Inflammatory macrophage (primary cell): ENCODE measurements at places on chromosomes 4 and X.

- DNase-seq, result no peak
Observed at GRCh38 chrX:31272472-31272775, 200.6 kb upstream of the FTHL17 start.

DNA sequence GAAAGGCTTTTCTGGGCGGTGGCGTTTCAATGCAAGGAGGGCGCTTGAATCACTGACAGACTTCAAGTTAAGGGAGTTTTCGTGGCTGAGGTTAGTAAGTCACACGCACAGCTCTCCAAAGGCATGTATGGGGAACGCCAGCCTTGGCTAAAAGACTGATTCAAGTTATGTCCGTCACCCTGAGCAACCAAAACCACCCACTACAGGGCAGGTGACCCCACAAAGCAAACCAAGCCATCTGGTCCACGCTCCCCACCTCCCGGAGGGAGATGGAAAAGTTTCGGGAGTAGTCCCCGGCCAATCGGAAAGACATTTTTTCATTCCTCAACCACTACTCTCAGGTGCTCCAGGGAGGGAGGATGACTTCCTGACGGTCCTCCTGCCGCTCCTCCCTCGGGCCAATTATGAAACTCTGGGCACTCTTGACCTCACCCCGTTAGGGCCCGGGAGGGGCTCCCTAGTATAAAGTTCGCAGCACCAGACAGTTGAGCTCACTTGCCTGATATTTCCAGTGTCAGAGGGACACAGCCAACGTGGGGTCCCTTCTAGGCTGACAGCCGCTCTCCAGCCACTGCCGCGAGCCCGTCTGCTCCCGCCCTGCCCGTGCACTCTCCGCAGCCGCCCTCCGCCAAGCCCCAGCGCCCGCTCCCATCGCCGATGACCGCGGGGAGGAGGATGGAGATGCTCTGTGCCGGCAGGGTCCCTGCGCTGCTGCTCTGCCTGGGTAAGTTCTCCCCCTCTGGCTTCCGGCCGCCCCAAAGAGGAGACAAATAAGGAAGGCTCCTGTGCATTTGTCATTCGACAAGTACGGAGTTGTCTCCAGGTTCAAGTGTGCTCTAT is at the start of gene EREG:
Gene EREG, plus strand, starts transcription at position 494 of the 840 bp plus-strand sequence. Its CDS starts 164 bp downstream, at position 658.
- peak; percentile 55 for DNase-seq

DNA sequence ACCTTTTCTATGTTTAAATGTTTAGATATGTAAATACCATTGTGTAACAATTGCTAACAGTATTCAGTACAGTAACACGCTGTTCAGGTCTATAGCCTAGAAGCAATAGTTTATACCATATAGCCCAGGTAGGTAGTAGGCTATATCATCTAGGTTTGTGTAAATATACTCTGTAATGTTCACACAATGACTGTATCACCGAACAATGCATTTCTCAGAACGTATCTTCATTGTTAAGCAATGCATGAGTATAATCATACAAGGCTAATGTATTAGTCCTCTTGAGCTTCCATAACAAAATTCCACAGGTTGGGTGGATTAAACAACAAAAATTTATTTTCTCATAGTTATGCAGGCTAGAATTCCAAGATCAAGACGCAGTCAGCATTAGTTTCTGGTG is 22.7 kb downstream of the ARMCX4 start:
- DNase-seq, result no peak

- no peak for DNase-seq
Observed at GRCh38 chr4:86563416-86563815, 30.7 kb upstream of the PTPN13 start.

- DNase-seq, result no peak
Observed at GRCh38 chr4:89586864-89587263, 250.1 kb downstream of the SNCA start.

DNA sequence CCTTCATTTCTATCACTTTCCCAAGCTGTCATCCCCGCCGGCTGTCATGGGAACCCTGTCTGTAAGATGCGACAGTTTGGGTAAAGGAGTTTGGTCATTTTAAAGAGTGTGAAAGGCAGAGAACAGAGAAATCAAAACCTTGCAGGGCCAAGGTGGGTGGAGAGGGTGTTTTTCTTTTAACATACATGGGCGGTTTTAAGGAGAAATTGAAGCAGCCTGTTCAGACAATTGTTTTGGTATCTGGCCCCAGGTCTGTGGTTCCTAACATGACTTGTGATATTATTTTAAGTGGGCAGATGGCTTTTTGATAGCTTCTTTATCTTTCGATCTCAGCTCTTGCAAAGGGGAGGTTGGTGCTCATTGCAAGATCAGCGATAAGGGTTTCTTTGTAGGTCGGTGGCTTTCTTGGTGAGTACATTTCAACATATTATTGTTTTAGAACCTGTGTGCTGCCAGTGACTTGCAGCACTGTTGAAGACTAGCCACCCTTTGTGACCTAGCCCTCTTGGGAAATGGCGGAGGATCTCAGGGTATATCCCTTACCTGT is 3.7 kb downstream of the PPP1R3F start:
- no peak for DNase-seq

- no peak for DNase-seq
Observed at GRCh38 chrX:16022580-16023200, 100.7 kb upstream of the GRPR start.

GRCh38 chrX:136456133-136456532 is 31.6 kb upstream of the BRS3 start:
- DNase-seq, result no peak

DNA sequence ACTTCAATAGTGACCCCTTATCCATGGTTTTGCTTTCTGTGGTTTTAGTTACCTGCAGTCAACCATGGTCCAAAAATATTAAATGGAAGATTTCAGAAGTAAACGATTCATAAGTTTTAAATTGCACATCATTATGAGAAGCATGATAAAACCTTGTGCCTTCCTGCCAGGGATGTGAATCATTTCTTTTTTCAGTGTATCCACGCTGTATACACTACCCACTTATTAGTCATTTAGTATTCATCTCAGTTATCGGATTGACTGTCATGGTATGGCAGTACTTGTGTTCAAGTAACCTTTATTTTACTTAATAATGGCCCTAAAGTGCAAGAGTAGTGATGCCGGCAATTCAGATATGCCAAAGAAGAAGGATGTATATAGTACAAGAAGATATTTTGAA is 37.7 kb upstream of the TASL start:
- DNase-seq, result peak; percentile 35

DNA sequence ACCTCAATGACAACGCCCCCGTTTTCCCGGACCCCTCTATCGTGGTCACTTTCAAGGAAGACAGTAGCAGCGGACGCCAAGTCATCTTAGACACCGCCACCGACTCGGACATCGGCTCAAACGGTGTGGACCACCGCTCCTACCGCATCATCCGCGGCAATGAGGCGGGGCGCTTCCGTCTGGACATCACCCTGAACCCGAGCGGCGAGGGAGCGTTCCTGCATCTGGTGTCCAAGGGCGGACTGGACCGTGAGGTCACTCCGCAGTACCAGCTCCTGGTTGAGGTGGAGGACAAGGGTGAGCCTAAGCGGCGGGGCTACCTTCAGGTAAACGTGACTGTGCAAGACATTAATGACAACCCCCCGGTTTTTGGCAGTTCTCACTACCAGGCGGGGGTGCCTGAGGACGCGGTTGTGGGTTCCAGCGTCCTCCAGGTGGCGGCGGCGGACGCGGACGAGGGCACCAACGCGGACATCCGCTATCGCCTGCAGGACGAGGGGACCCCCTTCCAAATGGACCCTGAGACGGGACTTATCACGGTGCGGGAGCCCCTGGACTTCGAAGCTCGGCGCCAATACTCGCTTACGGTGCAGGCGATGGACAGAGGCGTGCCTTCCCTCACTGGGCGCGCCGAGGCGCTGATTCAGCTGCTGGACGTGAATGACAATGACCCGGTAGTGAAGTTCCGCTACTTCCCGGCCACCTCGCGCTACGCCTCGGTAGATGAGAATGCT is 2.2 kb downstream of the FAT4 start:
- no peak for DNase-seq

DNA sequence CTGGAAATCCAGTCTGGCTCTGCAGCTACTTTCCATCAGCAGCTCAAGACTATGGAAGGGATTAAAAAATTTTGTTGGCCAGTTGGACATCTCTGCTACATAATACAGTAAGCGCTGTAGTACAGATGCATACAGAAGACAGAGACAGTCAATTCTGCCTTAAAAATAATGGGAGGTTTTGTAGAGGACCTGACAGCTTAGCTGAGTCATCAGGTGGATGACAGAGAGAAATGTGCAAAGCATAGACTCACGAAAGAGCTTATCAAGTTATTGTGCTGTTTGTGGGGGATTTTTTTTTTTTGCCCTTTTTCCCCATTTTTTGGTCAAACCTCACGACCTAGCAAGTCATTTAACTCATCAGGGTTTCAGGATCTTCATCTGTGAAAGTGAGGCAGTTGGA is 149.0 kb upstream of the SCML1 start:
- no peak for DNase-seq

DNA sequence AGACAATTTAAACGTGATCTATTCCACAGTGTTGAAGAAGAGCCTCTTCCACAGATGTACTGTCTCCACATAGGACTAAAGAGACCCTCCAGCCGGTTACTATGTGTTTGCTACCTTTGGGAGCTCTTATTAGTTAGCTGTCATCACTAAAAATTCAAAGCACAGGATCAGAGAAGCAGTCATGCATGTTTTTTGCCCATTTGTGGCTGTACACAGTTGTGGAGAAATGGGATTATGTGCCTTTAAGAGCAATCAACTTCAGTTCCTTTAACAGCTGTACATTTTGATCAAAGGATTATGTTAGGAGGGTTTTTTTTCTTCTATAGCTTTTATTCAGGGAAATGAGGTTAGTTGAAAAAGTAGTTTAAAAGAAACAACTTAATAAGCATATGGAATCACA is 149.0 kb upstream of the SPOCK3 start:
- DNase-seq, result no peak

GRCh38 chr4:170089274-170089667 is 485 bp downstream of the AADAT start:
- DNase-seq, result no peak

DNA sequence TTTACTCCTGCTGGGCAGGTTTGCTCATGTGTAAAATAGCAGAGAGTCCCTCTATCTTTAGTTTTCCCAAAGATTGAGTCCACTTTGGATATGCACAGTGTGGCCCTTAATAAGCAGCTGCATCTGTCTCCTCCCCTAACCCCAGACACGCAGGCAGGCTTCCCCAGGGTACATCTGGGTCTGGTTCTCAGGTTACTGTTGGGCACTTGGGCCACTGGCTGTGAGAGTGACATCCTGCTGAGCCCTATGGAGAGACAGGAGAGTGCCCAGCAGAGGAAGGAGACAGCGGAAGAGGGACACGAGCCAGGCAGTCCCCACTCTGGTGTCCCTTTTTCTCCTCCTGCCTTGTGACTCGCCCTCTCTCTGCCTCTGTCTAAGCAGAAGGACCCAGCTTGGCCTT is 16.0 kb downstream of the XK start:
- no peak for DNase-seq

- no peak for DNase-seq
Observed at GRCh38 chrX:40694802-40695201, 40.5 kb downstream of the MED14 start.

GRCh38 chr4:154618708-154619315 is 6.4 kb upstream of the FGG start:
- DNase-seq, result peak; percentile 62

DNA sequence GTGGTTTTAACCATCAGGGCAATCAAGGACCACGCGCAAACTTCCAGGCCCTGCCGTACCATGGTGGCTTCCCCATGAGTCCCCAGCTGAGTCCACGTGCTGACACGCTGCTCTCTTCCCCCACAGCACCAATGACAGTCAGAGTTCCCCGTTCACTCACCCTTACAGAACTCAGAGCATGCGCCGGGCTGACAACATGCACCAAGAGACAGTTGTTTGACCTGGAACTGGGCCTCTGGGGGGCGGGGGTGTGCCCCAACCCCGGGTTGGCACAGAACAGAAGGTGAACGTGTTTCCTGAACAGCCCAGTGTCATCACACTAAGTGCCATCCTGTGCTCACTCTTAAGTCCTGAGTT is 29.4 kb downstream of the IRF2 start:
- DNase-seq, result peak; percentile 45

GRCh38 chr4:131316086-131316485 is 1833.0 kb upstream of the PCDH10 start:
- no peak for DNase-seq

DNA sequence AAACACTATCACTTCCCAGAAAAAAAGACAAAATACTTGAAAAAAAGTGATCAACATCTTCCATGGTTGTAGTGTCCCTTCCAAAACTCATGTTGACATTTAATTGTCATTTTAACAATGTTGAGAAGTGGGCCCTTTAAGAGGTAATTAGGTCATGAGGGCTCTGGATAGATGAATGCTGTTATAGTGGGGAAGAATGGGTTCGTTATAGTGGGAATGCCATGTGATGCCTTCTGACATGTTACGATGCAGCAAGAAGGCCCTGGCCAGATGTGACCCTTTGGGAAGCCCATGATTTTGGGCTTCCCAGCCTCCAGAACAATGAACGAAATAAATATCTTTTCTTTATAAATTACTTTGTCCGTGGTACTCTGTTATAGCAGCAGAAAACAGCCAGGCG is 4.0 kb upstream of the SLC10A6 start:
- DNase-seq, result no peak

GRCh38 chr4:87118826-87119225 is 101.6 kb downstream of the KLHL8 start:
- DNase-seq, result no peak

- DNase-seq, result no peak
Observed at GRCh38 chrX:119763181-119763580, 4.8 kb downstream of the SOWAHD start.

DNA sequence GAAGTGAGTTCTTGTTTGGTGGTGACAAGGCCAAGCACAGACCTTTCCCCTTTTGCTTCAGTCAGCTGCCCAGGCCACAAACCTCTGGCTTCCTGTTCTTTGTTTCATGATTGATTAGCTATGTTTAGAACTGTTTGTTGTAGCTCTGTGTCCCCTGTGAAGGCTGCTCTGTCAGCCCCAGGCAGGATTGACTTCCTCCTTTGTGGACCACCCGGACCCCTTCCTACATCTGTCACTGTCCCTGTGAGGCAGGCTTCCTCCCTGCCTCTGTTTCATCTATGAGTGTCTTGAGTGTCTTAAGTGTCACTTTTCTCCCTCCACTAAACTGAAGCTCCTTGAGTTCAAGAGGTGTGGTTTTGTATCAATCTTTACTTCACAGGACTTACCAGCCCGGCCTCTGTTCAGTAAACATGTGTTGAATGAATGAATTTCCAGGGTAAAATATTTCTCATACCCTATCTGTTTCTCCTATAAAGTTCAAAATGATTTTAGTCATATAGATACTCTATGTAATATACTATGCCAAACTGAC is 83.5 kb downstream of the ZNF674 start:
- DNase-seq, result no peak

- no peak for DNase-seq
Observed at GRCh38 chrX:38081909-38082308, 75.6 kb downstream of the SYTL5 start.

GRCh38 chrX:2889045-2889605 is 40.0 kb downstream of the ARSD start:
- DNase-seq, result no peak

GRCh38 chr4:121873604-121874003 is 3.3 kb upstream of the BBS7 start:
- no peak for DNase-seq

GRCh38 chr4:7828011-7828720 is 111.5 kb downstream of the AFAP1 start:
- DNase-seq, result peak; percentile 95

GRCh38 chr4:142959173-142959572 is 113.1 kb upstream of the INPP4B start:
- no peak for DNase-seq

GRCh38 chr4:8177552-8177951 is 18.9 kb upstream of the ABLIM2 start:
- no peak for DNase-seq
